Effector memory CD8-positive, alpha-beta T cell (primary cell): ENCODE measurements at places on chromosomes 7 and 10.
A peak's percentile ranks its signal among the peaks of the same experiment; 100 is the strongest.

- H3K27ac ChIP-seq: no peak overlapping the region
- no peaks in the 10 kb centered on the region for H3K27me3 ChIP-seq
- DNase-seq: no peak
- no peaks in the 10 kb centered on the region for H3K4me1 ChIP-seq
- H3K36me3 ChIP-seq: no peaks in the 10 kb centered on the region
Observed at GRCh38 chr7:90579181-90579688, 16.9 kb upstream of the CDK14 start.

GRCh38 chr7:106757846-106758245 lies 96.9 kb upstream of the CCDC71L start:
- H3K36me3 ChIP-seq: no peaks in the 10 kb centered on the region
- H3K4me3 ChIP-seq: no peak overlapping the region
- DNase-seq: no peak
- no peak overlapping the region for H3K27ac ChIP-seq
- no peaks in the 10 kb centered on the region for H3K4me1 ChIP-seq

DNA sequence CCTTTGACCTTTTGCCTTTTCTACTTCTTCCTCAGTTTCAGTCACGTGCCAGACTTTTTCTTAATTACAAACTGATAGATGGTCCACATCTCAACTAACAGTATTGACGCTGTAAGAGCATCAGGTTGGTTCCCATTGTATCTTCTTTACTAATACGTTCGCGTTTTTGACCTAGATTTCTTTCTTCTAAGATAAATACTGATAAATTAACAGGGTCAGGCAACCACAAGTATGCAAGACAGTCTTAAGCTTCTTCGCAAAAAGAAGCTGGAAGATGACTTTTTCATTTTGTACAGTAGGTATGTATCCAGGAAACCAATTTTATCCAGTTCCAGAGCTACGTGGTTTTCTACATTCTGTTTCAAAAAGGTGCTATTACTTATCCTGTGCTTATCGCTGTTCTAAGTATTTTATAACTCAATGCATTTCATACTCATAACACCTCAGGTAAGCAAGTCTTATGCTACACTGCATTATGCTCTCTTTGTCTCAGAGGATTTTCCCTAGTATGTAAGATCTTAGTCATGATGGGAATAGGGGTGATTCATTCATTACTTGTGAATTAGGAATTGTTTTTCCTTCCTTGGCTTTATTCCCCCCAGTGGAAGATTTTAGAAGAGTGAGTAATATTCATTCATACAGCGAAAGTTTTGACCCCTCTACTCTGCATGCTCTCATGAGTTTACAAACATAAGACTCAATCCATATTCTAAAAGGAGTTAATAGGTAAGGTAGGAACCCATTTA lies 955 bp downstream of the DUS4L start:
- H3K4me1 ChIP-seq: peaks cover 47% of the 10 kb centered on the region
- peak overlapping the region; percentile 88 for H3K4me3 ChIP-seq
- DNase-seq: no peak

DNA sequence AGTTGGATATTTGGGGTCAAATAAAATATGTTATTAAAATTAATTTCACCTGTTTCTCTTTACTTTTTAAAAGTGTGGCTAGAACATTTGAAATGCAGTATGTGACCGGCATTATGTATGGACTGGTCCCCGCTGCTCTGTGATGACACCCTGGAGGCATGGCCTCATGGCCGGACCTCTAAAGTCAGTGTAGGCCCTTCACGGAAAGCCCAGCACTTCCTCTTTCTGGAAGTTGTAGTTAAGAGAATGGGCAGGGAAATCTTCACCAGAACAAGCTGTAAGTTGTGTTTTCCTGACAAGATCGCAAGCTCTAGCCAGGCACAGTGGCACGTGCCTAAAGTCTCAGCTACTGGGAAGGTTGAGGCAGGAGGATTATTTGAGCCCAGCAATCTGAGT lies 38.3 kb upstream of the SRGN start:
- no peak overlapping the region for H3K4me3 ChIP-seq
- no peaks in the 10 kb centered on the region for H3K27me3 ChIP-seq
- peaks cover 10% of the 10 kb centered on the region for H3K36me3 ChIP-seq

GRCh38 chr7:7292608-7293007 lies 110.3 kb downstream of the C1GALT1 start:
- no peak overlapping the region for H3K4me3 ChIP-seq
- no peaks in the 10 kb centered on the region for H3K4me1 ChIP-seq
- H3K27ac ChIP-seq: no peak overlapping the region
- no peaks in the 10 kb centered on the region for H3K27me3 ChIP-seq
- peaks cover 6% of the 10 kb centered on the region for H3K36me3 ChIP-seq

- no peak overlapping the region for H3K27ac ChIP-seq
- no peaks in the 10 kb centered on the region for H3K36me3 ChIP-seq
- no peaks in the 10 kb centered on the region for H3K27me3 ChIP-seq
- no peaks in the 10 kb centered on the region for H3K4me1 ChIP-seq
- no peak for DNase-seq
- no peak overlapping the region for H3K4me3 ChIP-seq
Observed at GRCh38 chr10:64733980-64734379, 1212.8 kb downstream of the REEP3 start.

- no peak overlapping the region for H3K27ac ChIP-seq
- H3K36me3 ChIP-seq: no peaks in the 10 kb centered on the region
- H3K27me3 ChIP-seq: no peaks in the 10 kb centered on the region
Observed at GRCh38 chr7:11332186-11332864, 358.7 kb downstream of the PHF14 start.

DNA sequence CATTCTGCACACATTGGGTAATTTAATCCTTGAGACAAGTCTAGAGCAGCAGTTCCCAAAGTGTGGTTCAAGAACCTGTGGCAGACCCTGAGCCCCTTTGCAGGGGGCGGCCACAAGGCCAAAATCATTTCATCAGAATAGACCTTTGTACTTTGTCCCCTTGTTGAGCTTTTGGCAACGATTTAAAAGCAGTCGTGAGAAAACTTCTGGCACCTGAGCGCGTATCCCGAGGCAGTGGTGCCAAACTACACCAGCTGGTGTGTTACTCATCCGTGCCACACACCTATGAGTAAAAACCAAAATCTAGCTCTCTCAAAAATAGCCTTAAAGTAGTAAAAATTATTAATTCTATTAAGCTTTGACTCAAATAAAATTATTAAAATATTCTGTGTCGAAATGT lies 306.8 kb downstream of the SDK1 start:
- H3K27me3 ChIP-seq: peaks cover 36% of the 10 kb centered on the region
- no peak overlapping the region for H3K4me3 ChIP-seq
- no peaks in the 10 kb centered on the region for H3K4me1 ChIP-seq
- H3K27ac ChIP-seq: no peak overlapping the region
- no peaks in the 10 kb centered on the region for H3K36me3 ChIP-seq
- no peak for DNase-seq

DNA sequence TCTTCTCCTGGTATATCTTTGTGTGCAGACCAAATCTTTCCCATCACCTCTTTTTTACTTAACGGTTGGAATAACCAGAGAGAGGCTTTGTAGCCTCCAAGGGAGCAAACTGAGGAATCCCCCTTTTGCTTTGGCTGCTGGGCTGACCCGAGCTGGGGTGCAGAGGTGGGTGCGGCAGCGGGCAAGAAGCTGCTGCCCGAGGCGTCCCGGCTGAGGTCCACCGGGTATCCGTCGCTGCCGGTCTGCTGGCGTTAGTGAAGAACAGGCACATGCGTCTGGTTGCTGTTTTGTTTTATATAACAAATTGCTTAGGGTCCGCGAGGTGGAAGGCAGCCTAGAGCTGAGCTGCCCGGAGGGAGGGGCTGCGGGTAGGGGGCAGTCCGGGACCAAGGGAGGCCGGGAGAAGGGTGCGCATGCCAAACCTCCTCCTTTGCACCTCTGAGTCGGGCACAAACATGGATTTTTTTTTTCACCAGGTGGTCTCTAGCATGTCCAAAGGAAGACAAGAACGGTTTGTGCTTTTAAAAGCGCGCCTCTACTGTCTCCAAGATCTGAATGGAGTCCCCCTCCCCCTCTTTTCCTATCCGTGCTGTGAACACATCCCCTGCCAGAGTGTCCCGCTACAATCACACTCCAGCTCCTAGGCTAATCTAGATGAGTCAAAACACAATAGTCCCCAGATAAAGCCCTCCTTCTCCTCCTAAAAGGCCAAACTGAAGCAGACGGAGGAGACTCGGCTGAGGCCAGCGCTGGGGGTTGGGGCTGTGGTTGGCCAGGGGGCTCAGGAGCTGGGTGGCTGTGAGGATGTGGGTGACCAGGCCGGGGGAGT lies 6.8 kb upstream of the GATA3 start:
- H3K36me3 ChIP-seq: peaks cover 50% of the 10 kb centered on the region
- no peak overlapping the region for H3K4me3 ChIP-seq

- H3K36me3 ChIP-seq: no peaks in the 10 kb centered on the region
- no peaks in the 10 kb centered on the region for H3K4me1 ChIP-seq
- no peak for DNase-seq
- H3K27ac ChIP-seq: no peak overlapping the region
- no peak overlapping the region for H3K4me3 ChIP-seq
- peaks cover 8% of the 10 kb centered on the region for H3K27me3 ChIP-seq
Observed at GRCh38 chr7:117767951-117768350, 105.3 kb downstream of the CTTNBP2 start.

- H3K27ac ChIP-seq: peak within 1 kb of the TSS; percentile 93
- DNase-seq: peak; percentile 81
- H3K27me3 ChIP-seq: no peaks in the 10 kb centered on the region
- H3K4me3 ChIP-seq: peak within 1 kb of the TSS; percentile 92
- H3K4me1 ChIP-seq: peaks cover 33% of the 10 kb centered on the region
Observed at GRCh38 chr10:87094373-87095235, at the start of the genes GLUD1 and SHLD2. Gene GLUD1, minus strand, starts transcription at chr10:87094843. Its CDS starts 74 bp downstream, at chr10:87094769. Gene SHLD2, plus strand, starts transcription at chr10:87095206. Its CDS starts 56,149 bp downstream, at chr10:87151355.

DNA sequence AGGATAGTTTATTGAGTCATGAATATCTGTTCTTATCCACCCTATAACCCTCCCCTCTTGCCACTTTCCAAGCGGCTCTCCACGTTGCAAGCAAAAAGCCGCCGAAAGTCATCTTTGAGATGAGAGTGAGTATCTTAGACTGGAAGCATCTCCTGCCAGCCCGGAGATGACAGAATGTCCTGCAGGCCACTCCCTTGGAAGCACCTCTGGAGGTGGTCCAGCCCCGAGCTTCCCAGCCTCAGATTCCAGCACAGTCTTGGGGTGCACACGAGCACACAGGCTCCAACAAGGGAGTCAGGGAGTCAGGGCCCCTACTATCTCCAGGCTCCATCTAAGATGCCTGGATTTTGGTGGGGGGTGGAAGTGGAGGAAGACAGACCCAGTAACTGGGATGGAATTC lies 5.5 kb upstream of the ELN start:
- peaks cover 83% of the 10 kb centered on the region for H3K27me3 ChIP-seq
- no peak overlapping the region for H3K27ac ChIP-seq
- H3K4me1 ChIP-seq: peaks cover 10% of the 10 kb centered on the region
- peaks cover 2% of the 10 kb centered on the region for H3K36me3 ChIP-seq
- no peak for DNase-seq
- H3K4me3 ChIP-seq: no peak overlapping the region

DNA sequence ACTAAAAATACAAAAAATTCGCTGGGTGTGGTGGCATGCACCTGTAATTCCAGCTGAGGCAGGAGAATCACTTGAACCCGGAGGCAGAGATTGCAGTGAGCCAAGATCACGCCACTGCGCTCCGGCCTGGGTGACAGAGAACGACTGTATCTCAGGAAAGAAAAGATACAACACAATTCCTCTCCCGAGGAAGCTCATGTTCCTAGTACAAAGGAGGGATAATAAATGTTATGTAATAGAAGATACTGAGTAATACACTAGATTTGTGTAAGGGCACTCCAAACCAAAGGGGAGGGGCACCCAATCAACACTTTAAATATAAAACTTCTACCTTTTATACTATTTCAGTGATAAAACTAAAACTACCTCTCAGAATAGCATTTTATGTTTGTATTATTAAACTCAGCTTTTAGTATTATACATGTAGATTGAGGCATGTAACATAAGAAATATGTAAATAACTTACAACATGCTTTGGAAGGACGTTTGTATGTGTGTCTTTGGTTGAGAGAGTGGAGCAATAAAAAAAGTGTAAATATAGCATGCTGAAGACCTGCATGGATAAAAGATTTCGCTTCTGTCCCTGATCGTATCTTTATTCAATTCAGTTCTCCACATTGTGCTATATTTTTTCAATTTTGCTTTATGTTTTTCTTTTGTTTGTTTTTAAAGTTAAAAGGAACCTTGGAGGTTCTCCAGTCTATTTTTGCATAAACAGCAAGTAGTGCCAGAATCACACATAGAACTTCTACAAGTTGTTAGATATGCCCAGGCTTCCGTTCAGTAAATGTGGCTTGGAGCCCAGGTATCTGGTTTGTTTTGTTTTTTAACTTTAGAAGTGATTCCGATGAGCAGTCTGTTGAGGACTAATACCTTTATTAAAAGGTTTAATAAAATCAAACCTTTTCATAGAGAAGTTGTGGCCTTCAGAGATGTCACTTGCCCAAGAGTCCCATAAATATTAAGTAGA lies 71.9 kb downstream of the WAC start:
- DNase-seq: no peak
- H3K27me3 ChIP-seq: no peaks in the 10 kb centered on the region
- peak overlapping the region; percentile 54 for H3K27ac ChIP-seq
- H3K36me3 ChIP-seq: peaks cover 53% of the 10 kb centered on the region

DNA sequence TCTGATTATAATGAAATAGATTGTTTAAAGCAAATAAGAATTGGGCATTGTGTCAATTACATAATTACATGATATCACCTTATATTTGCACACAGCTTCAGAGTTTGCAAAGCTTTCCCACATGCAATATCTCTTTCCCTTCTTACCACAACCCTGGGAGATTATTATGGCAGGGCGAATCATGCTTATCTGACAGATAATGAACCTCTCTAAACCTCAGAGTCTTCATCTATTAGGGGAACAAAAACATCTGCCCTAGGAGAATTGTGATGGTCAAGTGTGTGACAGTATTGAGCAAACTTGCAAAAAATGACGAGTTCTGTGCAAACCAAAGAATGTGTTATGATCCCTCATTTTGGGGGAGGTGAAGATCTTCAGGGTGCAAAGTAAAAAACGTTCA lies 90.0 kb downstream of the MYOF start:
- H3K4me3 ChIP-seq: no peak overlapping the region
- DNase-seq: no peak
- H3K27me3 ChIP-seq: peaks cover 4% of the 10 kb centered on the region
- peaks cover 3% of the 10 kb centered on the region for H3K36me3 ChIP-seq
- no peak overlapping the region for H3K27ac ChIP-seq

- no peak overlapping the region for H3K27ac ChIP-seq
- H3K27me3 ChIP-seq: no peaks in the 10 kb centered on the region
- no peak for DNase-seq
- H3K36me3 ChIP-seq: no peaks in the 10 kb centered on the region
- H3K4me3 ChIP-seq: no peak overlapping the region
Observed at GRCh38 chr10:66218981-66219587, 706.8 kb upstream of the LRRTM3 start.

DNA sequence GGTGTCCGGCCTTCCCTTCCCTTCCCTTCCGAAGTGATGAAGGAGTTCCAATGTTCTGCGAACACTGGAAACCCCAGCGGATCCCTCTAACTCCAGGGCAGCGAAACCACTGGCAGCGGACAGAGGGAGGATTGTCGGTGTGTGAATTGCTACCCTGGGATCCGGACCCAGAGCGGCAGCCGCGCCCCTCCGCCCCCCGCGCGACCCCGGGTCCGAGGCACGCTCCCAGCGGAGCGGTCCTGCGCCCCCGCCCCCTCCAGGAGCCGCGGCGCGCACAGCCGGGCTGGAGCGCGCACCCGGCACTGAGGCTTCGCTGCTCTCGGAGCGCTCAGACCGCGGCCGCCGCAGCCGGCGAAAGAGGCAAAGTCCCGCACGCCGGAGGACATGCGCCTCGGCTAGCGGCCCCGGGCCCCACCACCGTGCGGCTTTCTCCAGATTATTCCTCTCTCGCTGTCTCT lies at the start of gene PTPRZ1:
Gene PTPRZ1, plus strand, starts transcription at position 331 of the 458 bp plus-strand sequence. CDS start 339 bp downstream, outside the sequence.
- H3K4me1 ChIP-seq: no peaks in the 10 kb centered on the region
- DNase-seq: no peak
- H3K4me3 ChIP-seq: no peak within 1 kb of the TSS
- H3K27me3 ChIP-seq: peaks cover 35% of the 10 kb centered on the region

- no peaks in the 10 kb centered on the region for H3K36me3 ChIP-seq
- no peaks in the 10 kb centered on the region for H3K4me1 ChIP-seq
- no peak for DNase-seq
- H3K27ac ChIP-seq: no peak overlapping the region
- H3K4me3 ChIP-seq: no peak overlapping the region
Observed at GRCh38 chr10:17273403-17273802, 45.4 kb downstream of the VIM start.
